Panc1 (cell line): ENCODE measurements at places on chromosomes 7 and 10. TPM values are rescaled to one million over a fixed set of nuclear protein-coding genes. Genes with fewer than 3 reads are reported as not detected.
A peak's percentile ranks its signal among the peaks of the same experiment; 100 is the strongest.

- H3K36me3 ChIP-seq, result no peaks in the 10 kb centered on the region
- peaks cover 9% of the 10 kb centered on the region for H3K4me1 ChIP-seq
- peak overlapping the region; percentile 21; the same call in 1 of the 2 replicates for H3K27ac ChIP-seq
- DNase-seq, result no peak
- no peak overlapping the region for H3K4me3 ChIP-seq
- H3K27me3 ChIP-seq, result no peaks in the 10 kb centered on the region
Measured at GRCh38 chr7:32659853-32660252, 164.6 kb downstream of the AVL9 start.

DNA sequence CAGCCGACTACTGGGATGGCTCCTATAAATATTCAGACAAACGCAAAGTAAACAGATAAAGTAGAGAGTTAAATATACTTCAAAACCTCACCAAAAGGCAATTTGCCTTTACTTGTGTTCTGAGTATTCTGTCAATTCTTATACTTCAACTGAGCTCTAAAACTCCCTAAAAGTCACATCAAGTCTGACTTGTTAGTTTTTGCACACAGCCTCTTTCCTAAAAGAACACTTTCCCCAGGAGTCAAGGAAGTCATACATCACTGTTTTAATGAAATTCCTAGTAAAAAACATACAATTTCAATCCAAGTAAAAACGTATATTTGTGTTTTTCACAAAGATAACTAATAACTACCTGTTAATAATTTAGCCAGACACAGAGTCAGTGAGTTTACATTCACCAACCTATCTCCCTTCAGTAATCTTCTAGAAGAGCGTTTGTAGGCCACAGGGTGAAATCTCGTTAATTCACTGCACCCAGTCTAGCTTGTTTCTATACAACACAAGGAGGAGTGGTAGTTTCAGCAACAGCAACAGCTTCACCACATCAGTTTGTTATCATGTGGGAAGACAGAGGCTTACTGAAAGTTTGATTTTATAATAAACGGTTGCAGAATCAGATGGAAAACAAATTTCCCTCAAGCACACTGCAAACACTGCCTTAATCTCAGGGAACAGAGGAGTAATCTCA is 2.7 kb downstream of the COBL start:
- no peak overlapping the region for H3K27ac ChIP-seq
- no peaks in the 10 kb centered on the region; the same call in 1 of the 2 replicates for H3K4me1 ChIP-seq
- peaks cover 15% of the 10 kb centered on the region for H3K27me3 ChIP-seq

- no peaks in the 10 kb centered on the region for H3K27me3 ChIP-seq
- H3K27ac ChIP-seq, result peak overlapping the region; percentile 59; the same call in 1 of the 2 replicates
- DNase-seq, result no peak
- no peaks in the 10 kb centered on the region for H3K36me3 ChIP-seq
Measured at GRCh38 chr7:76281006-76281705, 21.3 kb upstream of the HSPB1 start.

DNA sequence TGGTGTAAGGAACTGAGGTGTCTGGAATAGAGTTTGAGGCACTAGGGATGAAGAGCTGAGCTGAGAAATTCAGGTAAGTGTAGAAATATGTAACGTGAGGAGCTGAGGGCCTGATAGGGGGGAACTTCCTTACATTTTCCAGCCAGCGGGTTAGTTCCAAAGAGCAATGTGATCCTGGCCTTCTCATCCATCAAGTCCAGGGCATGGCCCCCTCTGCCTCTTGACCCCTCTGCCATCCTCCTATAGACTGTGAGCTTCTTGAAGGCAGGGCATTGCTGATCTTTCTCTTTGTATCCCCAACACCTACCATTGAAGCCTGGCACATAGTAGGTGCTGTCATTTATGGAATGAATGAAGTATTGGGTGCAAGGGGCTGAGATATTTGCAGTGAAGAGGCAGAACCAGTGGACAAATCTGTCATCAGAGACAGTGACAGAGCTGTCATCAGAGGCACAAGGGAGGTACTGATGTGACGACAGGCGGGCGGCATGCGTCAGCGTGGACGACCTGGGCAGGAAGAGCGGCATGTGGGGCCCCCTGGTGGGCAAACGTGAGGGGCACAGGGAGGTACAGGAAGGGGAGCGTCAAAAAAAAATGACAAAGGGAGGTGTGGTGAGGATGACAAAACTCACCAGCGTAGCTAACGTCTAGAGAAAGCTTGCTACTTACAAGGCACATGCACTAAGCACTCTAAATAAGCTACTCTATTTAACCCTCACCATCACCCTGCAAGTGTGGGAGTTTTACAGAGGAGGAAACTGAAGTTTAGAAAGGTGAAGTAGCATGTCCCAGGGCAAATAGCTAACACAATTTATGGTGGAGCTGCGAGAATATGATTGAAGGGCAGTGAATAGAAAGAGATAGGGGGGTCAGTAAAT is 5.2 kb upstream of the CAMK2G start:
- DNase-seq, result peak; percentile 56
- H3K4me1 ChIP-seq, result peaks cover 4% of the 10 kb centered on the region; the same call in 1 of the 2 replicates
- no peaks in the 10 kb centered on the region for H3K36me3 ChIP-seq

DNA sequence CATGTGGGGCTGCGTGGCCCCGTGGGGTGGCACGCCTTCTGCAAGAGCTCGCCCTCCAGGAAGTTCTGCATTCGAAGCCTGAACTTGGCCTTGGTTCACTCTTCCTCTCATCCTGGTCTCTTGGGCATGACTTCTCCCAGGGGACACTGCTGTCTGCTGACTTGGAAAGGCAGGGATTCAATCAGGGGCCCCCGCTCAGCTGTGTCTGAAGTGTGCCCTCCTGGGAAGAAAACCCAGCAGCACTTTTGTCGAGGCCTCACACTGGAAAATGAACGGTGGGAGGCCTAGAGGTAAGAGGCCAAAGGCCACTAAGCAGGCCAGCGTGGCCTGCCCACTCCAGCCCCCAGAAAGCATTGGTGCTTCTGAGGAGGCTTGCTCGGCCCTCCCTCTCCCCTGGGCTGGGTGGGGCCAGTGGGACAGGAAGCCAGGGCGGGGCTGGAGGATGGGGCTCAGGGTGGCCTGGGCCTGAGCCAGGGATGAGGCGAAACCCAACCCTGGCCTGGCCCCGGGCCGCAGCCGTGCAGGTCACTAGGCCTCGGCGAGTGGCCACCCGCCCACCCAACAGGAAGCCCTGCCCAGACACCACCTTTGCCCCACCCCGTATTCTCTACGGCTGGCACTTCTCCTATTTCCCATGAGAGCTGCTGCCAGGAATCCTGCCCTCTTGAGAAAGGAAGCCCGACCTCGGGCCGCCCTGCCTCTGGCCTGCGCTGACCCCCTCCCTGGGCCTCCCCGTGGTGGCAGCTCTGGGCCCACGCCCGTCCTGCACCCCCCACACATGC is 81.1 kb downstream of the ZMIZ1 start:
- no peaks in the 10 kb centered on the region for H3K36me3 ChIP-seq
- H3K4me3 ChIP-seq, result no peak overlapping the region
- peaks cover 41% of the 10 kb centered on the region for H3K4me1 ChIP-seq
- no peak for DNase-seq

DNA sequence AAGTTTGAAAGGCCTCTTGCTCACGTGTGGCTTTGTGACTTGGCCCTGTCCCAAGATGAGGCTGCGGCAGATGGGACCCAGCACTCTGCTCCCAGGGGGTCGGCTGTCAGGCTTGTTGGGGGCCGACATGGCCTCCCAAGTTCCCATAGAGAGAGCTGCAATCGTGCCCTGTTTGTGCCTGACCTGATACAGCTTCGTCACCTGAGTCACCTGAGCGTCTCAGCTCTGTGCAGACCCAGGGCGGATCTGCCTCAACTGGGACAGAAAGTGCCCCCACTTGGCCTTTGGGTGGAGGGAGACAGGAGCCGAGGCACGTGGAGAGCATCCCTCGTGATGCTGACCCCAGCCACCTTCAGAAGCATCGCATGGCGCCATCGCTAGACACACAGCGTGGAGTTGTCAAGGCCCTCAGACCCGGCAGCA is 21.7 kb downstream of the PAPOLB start:
- DNase-seq, result no peak
- H3K4me1 ChIP-seq, result 0 out of 2 replicates have a peak, but pooled peaks cover 3% of the 10 kb centered on the region
- H3K27me3 ChIP-seq, result no peaks in the 10 kb centered on the region

DNA sequence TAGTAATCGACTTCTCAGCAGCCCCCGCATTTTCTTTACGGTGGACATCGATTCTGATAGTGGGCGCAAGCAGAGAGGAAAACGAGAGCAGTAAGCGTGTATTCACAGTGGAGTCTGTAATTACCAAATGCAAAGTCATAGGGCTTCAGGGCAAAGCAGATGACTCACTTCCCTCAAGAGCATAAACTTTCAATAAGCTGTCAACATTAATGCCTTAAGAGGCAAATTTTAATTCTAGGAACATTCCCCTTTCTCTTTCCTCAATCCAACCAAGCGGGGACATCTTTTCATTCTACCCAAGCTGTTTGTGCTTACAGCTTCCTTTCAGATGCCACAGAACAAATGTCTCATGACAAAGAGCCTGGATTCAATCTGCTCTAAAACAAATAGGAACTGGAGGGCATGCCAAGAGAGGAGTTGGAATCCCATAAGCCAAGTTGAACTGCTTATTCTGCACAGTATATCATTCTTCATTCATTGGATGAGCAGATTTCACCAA is 48.6 kb downstream of the MALSU1 start:
- peak; percentile 85 for DNase-seq
- peak overlapping the region; percentile 86 for H3K27ac ChIP-seq
- H3K36me3 ChIP-seq, result peaks cover 34% of the 10 kb centered on the region
- H3K27me3 ChIP-seq, result no peaks in the 10 kb centered on the region
- H3K4me1 ChIP-seq, result peaks cover 70% of the 10 kb centered on the region

DNA sequence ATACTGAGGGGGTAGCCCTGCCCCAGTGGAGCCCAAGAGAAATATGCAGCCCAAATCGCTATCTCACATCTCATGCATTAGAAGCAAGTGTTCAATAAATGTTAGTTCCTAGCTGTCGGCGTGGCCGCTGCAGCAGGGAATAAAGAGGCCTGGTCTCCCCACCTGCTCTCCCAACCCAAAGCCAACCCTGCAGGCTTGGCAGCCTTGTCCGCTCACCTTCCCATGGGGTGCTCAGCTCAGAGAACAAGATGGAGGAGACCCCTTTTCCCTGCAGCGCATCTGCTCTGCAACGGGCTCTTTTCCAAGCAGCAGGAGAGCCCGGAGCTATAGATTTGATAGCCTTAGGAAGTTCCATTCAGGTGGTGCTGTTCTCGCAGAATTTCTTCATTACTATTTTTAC is 12.0 kb upstream of the DOCK1 start:
- H3K27me3 ChIP-seq, result no peaks in the 10 kb centered on the region
- no peaks in the 10 kb centered on the region for H3K4me1 ChIP-seq
- no peak for DNase-seq
- no peak overlapping the region for H3K4me3 ChIP-seq

- DNase-seq, result peak; percentile 82
- no peak overlapping the region for H3K27ac ChIP-seq
- H3K4me1 ChIP-seq, result peaks cover 62% of the 10 kb centered on the region
- H3K4me3 ChIP-seq, result no peak overlapping the region
- 0 out of 2 replicates have a peak, but pooled peaks cover 2% of the 10 kb centered on the region for H3K36me3 ChIP-seq
Measured at GRCh38 chr10:114520453-114520852, 116.2 kb upstream of the AFAP1L2 start.

SLC26A3 gene
- 0.36 TPM for total RNA-seq

OPALIN gene
- not detected for total RNA-seq

FGFBP3 gene
- 1.5 TPM for total RNA-seq

CNNM1 gene
- total RNA-seq, result 16.6 TPM

ANKRD16 gene
- 6.9 TPM for total RNA-seq

SUN3 gene
- 0.49 TPM for total RNA-seq

CALML3 gene
- not detected for total RNA-seq

CREB5 gene
- 3.1 TPM for total RNA-seq

TMEM130 gene
- total RNA-seq, result 0.41 TPM

BUB3 gene
- 237 TPM for total RNA-seq

PCGF5 gene
- total RNA-seq, result 23.3 TPM
